ENCODE measurements at places on chromosomes 7 and 10.

DNA sequence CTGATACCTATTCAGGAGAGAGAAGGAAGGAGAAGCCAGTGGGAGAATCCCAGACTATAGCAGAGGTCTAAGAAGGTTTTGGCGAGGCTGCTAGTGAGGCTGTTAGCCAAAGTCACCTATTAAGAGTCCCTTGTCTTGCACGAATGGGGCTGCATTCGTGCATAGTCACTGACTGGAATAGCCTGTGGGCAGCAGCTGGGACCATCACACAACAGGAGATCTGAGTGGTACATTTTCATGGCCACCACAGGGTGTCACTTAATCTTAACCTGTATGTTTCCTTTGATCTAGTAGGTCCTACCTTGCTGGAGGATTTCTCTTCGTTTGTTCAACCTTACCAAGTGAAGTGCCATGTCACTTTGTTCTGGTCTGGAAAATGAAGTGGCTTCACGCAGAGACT lies 319.9 kb downstream of the BMPER start:
- no peak for DNase-seq

- no peak for DNase-seq
Measured at GRCh38 chr10:36391405-36391804, 734.0 kb upstream of the ANKRD30A start.

- DNase-seq = no peak
Measured at GRCh38 chr7:26013551-26014083, 138.4 kb upstream of the NFE2L3 start.

DNA sequence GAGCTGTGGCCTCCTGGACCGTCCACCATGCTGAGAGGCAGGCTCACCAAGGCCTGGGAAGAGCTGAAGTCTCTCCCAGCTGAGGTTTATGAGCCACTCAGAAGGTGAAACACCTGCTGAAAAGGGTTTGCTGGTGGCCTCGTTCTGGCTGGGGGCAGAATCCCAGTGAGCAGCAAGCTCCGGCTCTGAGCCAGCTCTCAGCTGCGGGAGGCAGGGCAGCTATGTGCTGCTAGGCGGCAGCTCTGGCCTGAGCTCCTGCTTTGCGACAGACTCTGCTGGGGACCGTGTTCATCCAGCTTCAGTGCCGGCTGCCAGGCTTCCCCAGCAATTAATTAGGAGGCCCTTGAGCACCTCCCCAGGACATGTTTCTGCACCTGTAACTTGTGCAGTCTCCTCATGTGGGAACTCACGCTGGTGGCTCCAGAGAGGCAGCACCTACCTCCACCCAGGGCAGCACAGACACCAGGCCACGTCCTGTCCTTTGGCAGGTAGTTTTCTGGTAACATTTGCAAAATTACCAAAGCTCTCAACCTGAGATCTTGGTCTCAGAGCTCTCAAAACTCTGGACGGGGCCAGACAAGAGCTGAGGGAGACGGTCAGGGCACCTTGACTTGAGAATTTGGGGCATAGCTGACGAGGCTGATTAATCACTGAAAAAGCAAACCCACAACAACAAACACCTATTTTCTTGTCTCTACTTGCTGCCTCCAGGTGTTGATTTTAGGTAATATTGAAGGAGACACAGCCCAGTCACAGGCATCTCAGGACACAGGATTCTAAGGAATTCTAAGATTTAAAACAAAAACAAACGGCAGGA lies 185.0 kb downstream of the TCERG1L start:
- no peak for DNase-seq

- no peak for DNase-seq
Measured at GRCh38 chr7:32943252-32944030, 13.8 kb upstream of the FKBP9 start.

DNA sequence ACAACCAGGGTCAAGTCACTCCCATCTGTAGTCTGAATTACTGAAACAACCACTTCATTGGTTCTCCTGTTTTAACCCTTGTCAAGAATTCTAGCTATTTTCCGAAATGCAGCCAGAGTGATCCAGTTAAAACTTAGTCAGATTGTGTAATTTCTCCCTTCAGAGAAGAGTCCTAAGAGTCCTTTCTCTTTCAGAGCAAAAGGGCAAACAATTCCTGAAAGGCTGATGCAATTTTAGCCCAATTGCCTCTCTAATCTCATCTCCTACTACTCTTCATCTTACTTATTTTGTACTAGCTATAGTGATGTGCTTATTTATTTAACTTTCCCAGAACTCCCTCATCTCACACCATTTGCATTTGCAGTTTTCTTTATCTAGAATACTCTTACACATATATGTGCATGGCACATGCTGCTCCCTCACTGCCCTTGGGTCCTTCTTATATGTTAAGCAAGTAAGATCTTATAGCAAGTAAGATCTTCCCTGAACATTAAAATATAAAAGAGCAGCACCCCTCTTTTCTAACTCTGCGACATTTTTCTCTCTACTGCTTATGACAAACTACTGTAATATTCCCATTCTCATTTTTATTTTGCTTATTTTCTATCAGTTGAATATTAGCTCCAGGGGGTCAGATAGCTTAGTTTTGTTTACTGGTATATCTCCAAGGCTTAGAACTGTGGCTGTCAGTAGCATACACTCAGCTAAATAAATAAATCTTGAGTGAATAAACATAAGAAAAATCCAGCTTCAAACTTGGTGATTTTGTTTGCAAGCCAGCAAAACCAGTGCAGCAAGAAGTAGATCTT lies 44.6 kb downstream of the HGF start:
- peak; percentile 56 for DNase-seq

- no peak for DNase-seq
Measured at GRCh38 chr7:55108818-55109217, 90.0 kb downstream of the EGFR start.

DNA sequence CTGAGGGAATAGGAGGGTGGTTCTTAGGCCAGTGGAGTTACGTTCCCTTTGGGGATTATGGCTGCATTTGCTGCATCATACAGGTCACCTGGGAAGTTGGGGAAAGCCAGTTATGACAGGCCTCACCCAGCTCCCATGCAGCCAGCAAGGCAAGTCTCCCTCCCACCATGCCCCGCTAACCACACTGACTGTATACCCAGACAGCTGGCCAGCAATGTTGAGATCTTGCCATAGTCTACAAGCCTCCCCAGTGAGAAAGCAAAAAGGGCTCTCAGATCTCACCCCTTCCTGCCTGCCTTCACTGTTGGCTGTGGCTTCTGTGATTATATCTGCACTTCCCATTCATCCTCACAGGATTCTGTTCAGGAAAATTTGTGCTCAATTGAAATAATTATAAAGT lies 133.3 kb upstream of the HGF start:
- DNase-seq = no peak

DNA sequence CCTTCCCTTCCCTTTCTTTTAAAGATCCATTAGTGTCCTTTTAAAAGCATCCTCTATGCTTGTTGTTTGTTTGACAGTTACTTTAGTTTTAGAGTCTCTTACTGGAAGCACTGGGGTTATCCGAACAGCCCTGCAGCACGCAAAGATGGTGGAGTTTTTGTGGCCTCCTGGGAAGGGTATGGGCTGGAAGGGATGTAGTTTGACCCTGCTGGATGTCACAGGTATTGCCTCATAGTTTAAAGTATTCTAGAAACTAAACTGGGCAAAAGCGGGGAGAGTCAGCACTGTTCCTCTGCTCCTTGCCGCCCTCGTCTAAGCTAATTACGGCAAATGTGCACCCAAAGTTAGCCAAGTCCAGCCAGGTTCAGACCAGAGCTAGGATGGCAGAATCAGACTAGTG lies 35.8 kb upstream of the GNAI1 start:
- DNase-seq = no peak

DNA sequence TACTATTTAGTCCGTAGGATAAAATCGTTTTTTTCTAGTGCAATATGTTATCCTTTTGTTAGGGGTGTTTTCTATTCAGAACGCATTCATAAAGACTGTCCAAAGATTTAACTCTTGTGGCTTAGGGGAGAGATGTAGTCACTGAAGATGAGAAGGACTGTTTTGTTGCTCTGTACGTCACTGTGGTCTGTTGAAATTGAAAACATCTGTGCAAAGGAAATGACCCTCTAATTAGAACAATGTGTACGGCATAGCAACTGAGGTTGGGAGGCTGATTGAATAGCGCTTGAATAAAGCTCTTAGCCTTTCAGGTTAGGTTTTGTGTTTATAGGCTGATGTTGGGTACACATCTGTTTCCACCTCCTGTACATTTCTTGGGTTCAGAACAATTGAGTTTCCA lies 453.4 kb upstream of the AKR1E2 start:
- DNase-seq = peak; percentile 99

GRCh38 chr7:129134356-129134987 lies 10.0 kb upstream of the TSPAN33 start:
- DNase-seq = no peak

GRCh38 chr10:130418731-130419130 lies 282.5 kb downstream of the GLRX3 start:
- no peak for DNase-seq

GRCh38 chr10:75809003-75809402 lies 377.6 kb downstream of the LRMDA start:
- no peak for DNase-seq

GRCh38 chr7:19327018-19327417 lies 181.8 kb upstream of the FERD3L start:
- no peak for DNase-seq

DNA sequence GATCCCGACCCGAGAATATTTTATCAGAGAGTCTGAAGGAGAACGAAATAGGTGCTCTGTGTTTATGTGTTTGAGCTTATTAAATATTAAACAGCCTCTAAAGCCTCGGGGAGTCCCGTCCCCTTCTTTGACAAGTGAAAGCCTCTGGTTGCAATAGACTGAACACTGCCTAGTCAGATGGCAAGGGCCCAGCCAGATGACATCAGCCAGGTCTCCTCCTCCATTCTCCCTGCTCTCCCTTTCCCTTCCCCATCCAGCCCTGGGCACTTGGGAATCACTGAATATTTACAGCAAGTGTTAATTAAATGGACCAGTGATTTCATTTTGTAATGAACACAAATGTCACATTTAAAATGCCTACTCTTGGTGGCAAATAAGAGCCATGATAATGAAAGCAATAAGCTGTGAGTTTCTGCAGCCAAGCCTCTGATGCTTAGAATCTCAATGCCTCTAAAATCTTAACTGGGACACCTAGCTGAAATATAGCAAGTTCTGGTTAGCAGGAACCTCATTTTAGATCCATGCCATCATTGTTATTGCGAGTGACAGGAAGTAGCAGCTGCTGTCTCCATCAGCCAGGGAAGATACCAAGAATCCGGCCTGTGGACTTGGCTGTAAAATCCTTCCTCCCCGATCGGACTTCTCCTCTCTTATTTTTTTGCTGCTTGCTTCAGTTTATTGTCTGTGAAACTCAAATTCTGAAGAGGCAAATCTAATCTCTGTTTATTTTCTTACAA lies 202.1 kb downstream of the PRPF18 start:
- peak; percentile 40 for DNase-seq

DNA sequence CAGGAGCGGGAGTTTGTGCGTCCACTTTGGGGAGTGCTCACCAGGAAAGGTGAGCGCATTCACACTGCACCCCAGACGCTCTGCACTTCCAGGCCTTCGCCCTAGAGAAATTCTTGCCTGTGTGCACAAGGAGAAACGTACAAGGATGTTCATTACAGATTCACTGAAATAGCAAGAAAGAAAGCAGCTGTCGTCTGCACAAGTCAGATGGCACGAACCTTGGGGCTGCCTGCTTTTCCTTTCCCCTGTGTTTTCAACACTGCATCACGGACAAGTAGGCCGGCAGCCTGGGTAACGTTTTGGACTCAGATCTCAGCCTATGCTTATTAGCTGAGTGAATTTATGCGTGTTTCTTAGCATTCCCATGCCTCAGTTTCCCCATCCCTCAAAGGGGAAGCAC lies 546.8 kb upstream of the FOXK1 start:
- no peak for DNase-seq

Data from HCEC 1CT (cell line).